Activated T-cell treated with anti-CD3 and anti-CD28 coated beads, Interleukin-2, amount 50 U/mL, for 1 hour (primary cell): ENCODE measurements at places on chromosomes 7 and 10.

- DNase-seq: no peak
Measured at GRCh38 chr10:74891053-74891452, 64.7 kb downstream of the KAT6B start.

DNA sequence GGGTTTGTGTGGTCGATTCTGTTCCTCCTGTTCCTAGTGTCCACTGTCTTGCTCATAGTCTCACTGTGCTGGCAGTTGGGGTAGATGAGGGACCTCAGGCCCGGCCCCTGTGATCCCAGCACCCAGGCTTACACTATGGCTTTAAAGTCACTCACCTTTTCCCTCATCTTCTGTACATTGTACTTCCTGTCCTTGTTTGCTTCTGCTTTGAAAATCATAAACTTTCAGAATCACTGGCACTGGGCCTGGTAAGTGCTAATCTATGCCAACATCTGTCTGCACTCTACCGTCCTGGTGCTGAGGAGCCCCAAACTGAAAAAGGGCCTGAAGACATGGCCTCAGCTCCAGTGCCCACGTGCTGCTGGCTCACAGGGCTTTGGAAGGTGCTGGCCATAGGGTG, 5.7 kb upstream of the TAS2R60 start:
- DNase-seq: no peak

DNA sequence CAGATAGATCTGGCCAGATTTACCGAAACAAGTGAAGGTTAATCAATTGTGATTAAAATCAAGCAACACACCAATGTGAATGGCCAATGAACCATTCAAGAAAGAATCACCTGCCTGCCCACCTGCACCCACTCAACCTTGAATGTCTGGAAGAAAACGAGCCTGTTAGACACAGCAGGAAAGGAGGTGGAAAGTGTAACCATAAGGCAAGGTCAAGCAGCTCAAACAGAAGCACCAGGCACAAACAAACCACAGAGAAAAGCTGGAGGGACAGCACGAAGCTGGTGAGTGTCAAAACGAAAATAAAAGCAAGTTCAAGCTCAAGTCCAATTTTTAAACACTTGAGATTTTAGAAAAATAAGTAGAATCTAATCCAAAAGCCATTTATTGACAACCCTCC, 64.9 kb downstream of the STEAP1B start:
- no peak for DNase-seq

- DNase-seq: no peak
Measured at GRCh38 chr10:60444494-60445064, 54.9 kb upstream of the ANK3 start.

DNA sequence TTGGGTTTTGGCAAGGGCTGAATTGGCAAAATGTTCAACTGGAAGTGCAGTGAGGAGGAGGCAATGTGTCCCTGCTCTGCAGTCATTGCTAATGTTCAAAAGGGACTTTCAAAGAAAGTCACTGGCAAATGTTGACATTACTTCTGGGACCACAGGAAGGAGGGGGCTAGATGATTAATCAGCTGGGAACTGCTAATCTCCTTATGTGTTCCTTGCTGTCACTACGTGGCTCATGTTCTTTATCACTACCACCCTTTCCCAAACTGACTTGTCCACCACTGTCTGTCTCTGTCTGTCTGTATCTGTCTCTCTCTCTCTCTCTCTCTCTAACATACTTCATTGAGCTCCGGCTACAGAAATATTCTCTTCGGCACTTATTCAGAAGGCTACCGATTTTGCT, 86.9 kb upstream of the MTPN start:
- DNase-seq: no peak

DNA sequence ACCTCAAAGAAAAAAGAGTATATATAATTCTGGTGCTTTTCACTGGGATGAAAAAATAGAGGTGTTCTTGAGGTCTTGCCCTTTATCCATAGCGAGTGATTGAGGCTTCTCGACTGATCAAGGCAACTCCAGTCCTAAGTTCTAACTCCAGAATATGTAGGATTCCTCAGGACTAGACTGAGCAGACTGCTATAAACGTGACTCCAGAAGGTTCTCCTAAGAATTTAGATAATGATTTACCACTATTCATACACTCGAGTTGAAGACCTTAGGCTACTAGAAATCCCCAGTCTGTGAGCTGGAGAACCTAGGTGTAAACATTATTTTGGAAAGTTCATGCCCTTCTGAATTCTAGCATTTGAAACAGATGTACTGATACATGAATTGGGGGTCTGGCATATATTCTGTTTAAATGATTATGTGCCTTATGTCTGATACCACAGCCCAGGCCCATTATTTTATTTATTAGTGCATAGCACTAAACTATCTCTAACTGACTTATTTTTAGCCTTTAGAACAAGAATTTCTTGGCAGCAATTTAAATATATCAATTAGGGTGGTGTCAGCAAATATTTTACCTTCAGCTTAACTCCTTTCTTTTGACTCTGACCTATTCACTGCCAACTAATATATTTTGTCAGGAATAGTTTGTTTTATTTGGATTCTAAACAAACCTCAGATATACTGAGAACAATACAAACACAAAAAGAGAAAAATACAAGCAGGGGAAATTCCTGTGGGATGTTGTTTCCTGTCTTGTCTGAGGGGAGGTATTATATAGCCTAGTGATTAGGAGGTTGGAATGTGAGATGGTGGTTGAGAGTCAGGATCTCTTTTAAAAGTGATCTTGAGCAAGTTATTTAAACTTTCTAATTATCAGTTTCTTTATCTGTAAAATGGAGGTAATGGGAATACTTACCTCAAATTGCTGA, 75.8 kb downstream of the PODXL start:
- DNase-seq: no peak

DNA sequence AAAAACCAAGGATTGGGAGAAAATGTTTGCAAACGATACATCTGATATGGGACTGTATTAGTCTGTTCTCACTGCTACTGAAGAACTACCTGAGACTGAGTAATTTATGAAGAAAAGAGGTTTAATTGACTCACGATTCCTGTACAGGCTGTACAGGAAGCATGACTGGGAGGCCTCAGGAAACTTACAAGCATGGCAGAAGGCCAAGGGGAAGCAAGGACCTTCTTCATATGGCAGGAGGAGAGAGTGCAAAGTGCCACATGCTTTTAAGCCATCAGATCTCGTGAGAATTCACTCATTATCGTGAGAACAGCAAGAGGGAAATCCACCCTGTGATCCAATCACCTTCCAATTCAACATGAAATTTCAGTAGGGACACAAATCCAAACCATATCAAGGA, 11.0 kb downstream of the ZNF713 start:
- no peak for DNase-seq

DNA sequence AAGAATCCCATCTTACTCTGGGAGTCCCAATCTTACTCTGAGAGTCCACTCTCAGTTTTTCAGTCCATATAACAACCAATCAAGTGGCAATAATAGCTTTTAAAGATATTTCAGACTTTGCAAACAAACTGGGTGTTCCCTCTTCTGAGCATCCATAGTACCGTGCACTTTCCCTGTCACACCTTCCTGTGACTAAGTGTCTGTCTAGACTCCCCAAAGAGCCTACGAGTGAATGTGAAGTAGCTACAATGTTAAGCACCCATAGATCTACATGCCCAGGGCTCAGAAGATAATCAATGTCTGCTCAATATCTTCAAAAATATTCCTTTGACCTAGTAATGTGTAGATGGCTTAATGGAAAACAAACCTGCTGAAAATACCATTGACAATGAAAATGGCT, 95.6 kb upstream of the ASAH2 start:
- no peak for DNase-seq

- no peak for DNase-seq
Measured at GRCh38 chr7:133290041-133290440, 37.2 kb downstream of the EXOC4 start.

- no peak for DNase-seq
Measured at GRCh38 chr10:88156341-88156740, 292.9 kb downstream of the PTEN start.

DNA sequence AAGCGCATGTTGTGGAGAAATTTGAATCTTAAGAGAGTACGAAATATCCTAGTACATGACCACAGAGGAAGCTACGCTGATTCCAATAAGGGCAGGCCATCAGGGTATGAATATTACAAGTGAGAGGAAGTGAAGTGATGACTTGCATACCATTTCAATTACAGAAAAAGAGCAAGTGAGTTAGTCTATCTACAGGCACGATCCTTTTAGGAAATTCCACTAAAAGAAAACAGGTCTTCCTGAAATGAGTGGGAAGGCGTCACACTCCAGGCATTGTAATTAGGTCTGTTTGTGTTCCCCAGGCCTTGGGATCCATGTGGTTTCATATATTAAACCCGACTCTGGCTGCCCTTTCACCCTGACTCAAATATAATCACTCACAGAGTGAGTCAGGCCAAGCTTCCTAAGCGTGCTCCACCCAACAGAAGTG, 152.5 kb downstream of the SEMA3A start:
- DNase-seq: no peak

GRCh38 chr10:61765176-61766087, 102.7 kb downstream of the CABCOCO1 start:
- DNase-seq: no peak

DNA sequence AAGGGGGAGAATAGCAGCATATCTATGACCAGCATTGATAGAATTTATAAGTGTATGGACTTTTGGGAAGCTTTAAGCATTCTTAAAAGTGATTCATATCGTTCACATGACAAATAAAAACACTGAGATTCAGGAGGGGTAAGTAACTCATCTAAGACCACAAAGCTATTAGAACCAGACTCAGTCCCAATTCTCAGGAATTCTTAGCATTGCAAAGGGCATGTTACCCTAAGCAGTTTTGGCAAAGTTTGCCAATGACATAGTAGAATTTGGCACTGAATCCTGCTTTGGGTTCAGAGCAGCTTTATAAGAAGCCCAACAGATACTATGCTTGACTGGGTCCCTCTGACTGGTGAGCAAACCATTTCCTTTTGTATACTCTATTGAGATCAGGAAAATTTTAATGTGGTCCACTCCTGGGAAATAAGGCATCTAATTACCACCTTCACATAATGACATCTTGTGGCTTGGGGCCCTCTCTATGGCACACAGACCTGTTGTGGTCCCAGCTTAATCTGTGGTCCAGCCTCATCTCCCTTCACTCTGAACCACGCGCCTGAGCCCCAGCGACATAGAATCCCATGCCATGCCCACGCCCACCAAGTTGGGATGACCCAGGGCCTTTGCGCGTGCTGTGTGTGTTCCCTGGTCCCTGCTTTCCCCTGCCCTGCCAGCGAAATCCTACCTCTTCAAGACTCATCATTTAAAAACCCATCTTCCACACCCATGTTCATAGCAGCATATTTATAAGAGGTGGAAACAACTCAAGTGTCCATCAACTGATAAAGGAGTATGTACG, 37.5 kb upstream of the DOCK1 start:
- DNase-seq: no peak

- no peak for DNase-seq
Measured at GRCh38 chr10:33099748-33100147, 141.7 kb upstream of the ITGB1 start.

- no peak for DNase-seq
Measured at GRCh38 chr7:51234139-51234538, 82.5 kb downstream of the COBL start.

DNA sequence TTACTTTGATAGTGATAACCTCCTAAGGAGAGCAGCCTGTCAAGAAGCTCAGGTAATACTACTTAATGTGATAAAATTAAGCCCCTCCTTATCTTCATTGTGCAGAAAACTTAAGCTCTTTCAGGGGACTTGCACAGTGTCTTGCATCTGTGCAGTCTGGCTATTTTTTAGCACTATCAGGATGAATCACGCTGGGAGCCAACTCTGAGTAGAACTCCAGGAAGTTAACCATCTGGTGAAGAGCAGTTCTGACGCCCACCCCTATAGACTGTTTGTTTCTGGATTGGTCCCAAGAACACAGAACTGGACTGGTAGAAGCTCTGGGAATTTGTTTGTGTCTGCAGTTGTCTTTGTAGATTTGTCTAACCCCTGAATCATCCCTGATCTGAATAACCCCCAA, 41.9 kb downstream of the AGK start:
- no peak for DNase-seq

DNA sequence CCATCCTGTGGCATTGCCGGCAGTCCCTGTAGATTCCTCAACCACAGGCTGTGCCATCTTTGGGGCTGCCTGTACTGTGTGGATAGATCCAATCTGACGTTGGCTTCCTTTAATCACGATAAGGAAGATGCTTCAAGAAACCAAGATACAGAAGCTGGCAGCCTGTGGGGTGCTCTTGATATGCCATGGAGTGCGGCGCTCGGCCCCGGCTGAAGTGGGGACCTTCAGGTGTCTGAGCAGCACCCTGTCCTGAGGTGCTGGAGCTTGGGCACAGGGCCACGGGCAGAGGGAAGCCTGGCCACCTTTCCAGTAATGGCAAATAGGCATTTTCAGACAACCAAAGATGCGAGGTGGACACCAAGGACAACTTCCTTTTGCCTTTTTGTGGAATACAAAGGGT, 139.5 kb downstream of the ACTR3B start:
- DNase-seq: no peak

DNA sequence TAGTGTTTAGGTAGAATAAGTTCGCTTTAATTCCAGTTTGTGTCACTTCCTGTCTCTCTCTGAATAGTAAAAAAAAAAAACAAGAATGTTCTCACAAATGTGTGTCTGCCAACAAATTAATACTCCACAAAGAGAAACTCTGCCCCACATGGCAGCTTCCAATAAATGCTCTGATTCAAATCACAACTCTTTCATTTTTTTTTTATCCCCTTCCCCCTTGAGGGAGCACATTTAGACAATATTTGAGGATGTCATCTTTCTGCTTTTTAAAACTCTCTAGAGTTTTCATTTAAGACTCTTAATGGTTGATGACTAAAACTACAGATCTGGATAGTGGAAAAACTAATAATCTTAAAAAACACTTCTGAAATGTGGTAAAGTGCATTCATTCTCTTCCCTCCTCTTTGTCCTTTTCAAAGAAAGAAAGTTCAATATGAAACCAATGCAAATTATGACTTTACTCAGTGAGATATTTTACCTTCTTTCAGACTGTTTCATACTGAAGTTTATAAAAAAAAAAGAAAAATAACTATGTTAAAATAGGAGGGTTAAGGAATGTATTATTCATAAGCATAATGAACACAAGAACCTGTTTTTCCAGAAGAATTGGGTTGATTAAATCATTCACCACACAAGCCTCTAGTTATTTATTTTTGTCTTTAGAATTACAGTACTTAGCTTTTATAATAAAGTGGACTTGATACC, 42.3 kb downstream of the ARID5B start:
- DNase-seq: no peak

DNA sequence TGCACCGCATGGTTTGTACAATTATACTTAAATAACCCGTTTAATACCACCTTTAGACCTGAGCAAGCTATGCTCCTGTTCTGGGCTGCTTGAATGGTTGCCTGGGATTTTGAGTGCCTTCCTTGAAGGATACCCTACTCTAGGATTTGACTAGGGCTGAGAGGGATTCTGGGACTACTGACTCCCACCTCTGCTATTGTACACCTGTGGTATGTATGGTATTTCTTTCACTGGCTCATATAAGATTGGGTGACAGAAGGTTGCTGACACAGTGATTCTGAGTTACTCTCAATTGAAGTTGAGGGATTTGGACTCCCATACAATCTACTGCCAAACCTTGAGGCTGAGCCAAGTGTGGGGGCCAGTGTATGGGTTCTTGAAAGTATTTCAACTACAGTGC, 494.4 kb upstream of the SEMA3D start:
- DNase-seq: no peak

- DNase-seq: no peak
Measured at GRCh38 chr10:61890881-61891409, 10.6 kb upstream of the ARID5B start.
